MV-4-11 (cell line): ENCODE measurements at places on chromosomes 13 and 19.

DNA sequence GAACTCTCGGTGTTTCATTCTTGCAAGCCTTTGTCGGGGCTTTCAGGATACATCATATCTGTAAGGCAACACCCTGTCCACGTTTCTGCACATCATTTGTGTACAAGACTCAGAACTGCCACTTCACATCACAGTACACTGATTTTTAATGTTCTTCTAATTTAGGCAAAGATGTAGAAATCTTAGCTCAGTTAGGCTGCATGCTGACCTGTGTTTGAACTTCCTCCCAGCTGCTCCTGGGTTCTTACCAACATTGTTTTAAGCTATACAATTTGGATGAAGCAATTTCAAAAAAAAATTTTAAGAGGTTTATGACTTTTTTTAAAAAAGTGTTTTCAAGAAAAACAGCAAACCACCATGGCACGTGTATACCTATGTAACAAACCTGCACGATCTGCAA, 1047.9 kb upstream of the SLC10A2 start:
- peak; percentile 67 for DNase-seq

GRCh38 chr19:46975011-46975924, 44.4 kb upstream of the NPAS1 start:
- DNase-seq, result no peak

DNA sequence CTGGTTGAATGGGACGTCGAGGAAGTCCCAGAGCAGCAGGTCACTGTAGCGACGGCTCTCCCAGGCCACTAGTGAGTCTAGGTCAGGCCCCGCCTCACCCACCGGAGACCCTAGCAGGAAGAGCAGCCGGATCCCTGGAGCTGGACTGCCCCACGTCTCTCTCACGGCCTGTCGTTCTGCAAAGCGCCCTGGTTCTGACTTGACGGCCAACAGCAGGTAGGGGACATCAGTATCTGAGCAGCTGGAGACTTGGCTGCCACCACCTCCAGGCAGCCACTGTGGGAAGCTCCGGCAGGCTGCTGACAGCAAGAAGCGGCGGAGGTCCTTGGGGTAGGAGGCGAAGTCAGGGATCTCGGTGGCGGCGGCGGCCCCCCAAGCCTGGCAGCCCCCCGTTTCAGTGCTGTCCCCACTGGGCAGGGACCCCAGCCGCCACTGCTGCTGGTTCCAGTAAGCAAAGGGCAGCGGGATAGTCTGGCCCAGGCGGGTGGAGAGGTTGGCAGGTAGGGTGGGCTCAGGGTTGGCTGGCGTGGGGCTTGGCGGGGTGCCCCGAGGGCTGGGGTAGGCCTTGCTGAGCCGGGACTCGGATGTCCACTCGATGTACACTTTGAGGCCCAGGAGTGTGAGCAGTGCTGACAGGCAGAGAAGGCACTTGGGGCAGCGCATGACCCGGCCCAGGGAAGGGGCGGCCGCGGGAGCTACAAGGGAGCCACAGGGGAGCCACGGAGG, 895 bp downstream of the B3GNT8 start:
- DNase-seq, result no peak

GRCh38 chr19:3476830-3477229, 3.5 kb downstream of the SMIM24 start:
- no peak for DNase-seq

DNA sequence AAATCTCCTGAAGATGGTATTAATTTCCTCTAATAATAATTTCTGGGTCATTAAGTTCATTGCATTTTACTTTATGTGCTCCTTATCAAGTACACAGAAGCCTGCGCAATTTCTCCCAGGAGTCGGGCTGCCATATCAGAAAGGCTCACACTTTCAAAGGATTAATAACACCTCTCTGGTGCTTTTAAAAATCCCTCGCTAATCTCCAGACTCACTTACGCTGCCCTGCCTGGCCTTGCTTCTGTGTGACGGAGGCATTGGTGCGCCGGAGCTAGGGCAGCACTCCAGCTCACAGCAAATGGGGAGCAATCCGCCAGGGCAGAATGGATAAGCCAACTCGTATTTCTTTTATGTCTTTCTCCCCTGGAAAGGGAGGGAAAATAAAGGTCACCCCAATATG, 300.8 kb downstream of the EFNB2 start:
- DNase-seq, result no peak

- no peak for DNase-seq
Measured at GRCh38 chr13:80345771-80346510, 5.0 kb upstream of the SPRY2 start.

DNA sequence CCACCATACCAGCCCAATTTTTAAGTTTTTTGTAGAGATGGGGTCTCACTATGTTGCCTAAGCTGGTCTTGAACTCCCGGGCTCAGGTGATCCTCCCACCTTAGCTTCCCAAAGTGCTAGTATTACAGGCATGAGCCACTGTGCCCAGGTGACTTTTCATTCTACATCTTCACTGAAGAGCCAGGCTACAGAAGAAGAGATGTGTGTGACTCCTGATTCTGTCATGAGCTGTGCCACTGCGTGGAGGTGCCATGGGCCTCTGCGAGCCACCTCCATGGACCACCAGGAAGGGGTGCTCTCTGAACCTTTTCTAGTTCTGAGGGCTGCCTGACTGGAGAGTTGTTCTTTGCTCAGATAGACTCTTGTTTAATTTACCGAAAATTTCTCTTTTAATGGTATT, 56.6 kb upstream of the RANBP3 start:
- DNase-seq, result no peak

GRCh38 chr13:51158365-51158764, 47.3 kb upstream of the C13orf42 start:
- DNase-seq, result no peak

DNA sequence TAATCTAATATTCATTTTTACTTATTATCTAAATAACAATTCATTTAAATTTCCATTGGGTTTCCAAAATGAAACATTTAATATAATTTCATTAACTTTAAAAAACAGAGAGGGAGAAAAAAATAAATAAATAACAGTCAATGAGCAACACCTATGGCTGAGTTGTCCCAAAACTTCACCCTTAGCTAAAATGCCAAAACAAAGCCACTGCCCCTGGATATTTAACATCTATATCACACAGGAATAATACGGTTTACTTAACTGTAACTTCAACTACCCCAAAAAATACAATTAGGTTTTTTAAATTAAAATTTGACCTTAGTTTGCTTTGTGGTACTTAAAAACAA, 541 bp downstream of the ELF1 start:
- DNase-seq, result no peak

GRCh38 chr13:105908586-105908985, 626.9 kb downstream of the EFNB2 start:
- peak; percentile 85 for DNase-seq

DNA sequence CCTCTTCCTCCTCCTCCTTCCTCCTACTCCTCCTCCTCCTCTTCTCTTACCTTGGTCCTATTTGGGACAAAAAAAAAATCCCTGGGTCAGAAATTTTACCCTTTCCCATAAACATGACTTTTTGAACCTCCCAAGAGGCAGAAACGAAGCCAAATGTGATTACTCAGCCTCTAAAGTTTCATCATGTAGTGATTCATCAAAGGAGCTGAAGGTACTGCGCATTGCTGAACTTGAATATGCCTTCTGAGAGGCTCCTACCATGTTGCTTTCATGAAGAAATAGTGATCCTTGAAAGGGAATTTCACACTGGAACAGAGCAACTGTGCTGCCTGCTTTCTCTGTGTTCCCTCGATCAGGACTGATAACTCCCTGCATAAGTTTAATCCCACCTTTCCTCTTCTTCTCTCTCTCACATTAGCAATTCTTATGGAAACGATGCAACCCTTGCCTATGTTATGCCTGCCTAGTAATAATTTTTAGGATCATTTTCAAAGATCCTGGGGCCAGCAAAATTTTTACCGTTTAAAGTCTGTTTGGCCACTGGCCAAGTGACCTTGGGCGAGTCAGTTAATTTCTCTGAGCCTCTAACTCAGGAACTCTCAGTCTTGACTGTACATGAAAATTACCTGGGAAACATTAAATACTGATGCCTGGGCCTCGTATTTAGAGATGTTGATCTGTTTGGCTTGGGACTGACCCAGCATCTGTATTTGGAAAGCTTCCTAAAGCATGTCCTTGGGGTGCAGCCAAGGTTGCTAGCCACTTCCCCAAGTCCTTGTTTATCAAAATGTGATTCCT, 149.5 kb downstream of the DCT start:
- DNase-seq, result no peak

- no peak for DNase-seq
Measured at GRCh38 chr19:56942756-56943155, 102.2 kb upstream of the PEG3 start.

- DNase-seq, result no peak
Measured at GRCh38 chr13:112877066-112877465, 91.9 kb upstream of the MCF2L start.

DNA sequence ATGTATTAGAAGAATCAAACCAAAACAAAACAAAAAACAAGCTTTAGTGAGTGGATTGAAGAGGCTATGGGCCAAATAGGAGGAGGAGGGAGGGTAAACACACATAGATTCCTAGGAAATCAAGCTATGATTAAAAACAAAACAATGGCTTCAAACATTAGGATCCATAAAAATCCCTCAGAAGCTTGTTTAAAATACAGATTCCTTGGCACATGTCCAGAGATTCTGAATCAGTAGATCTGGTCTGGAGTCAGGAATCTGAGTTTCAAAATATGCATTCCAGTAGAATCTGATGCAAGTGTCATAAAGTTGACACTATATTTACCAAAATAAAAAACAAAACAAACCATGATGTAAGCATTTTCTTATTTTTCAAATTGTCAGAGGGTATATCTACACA, 692.8 kb upstream of the SGCG start:
- DNase-seq, result no peak

DNA sequence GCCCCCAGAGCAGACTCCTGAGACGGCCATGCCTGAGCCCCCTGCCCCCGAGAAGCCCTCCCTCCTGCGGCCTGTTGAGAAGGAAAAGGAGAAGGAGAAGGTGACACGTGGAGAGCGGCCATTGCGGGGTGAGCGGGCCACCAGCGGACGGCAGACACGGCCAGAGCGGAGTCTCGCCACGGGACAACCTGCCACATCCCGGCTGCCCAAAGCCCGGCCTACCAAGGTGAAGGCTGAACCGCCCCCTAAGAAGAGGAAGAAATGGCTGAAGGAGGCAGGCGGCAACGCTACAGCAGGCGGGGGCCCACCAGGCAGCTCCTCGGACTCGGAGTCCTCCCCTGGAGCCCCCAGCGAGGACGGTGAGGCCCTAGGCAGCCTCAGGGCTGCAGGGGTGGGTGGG, 24.1 kb downstream of the RRAS start:
- no peak for DNase-seq

GRCh38 chr13:23987331-23987894, 90.1 kb upstream of the C1QTNF9B start:
- no peak for DNase-seq

DNA sequence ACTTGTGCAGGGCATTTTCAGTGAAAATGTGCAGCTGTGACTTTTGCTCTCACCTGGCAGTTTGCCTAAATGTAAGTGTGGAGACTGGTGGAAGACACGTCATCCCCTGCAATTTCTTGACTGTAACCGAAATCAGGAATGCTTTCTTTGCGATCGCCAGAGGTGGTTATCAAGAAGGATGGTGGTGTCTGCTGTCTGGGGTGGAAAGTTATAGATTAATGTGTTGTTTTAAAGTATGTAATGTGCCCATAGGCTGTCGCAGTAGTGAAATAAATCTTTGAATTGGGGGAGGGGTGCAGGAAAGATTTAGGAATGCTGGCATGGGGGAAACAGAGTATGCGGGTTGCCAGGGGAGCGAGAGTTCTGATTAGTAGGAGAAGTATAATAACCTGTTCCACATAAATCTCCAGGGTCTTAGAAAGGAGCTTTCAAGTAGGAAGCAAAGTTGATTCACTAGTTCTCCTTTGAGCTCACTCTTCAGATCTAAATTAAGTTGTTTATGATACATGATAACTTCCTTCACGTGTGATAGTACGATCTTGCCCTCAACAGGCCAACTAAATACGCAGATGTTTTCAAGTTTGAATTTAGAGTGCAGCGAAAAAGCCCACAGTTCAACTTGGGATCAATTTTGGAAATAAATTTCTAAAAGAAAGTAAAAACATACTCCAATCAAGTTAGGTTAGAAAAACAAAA, 1520.0 kb upstream of the SLC10A2 start:
- no peak for DNase-seq

DNA sequence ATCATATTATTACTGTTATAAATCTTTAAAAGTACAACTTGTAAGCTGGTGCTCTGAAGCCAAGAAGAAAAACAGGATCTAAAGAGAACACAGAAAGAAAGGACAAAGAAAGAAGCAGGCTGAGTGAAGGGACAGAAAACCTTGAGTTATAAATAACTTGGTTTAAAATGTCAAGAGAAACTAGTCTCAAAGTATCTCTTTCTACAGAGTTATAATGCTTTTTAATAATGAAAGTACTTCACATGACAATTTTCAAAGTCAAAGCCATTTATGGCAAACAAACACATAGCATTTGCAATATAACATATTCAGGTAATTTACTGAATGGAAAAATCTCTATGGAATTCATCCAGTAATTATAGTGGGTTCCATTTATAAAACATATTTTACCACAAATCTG, 33.4 kb downstream of the CAB39L start:
- DNase-seq, result no peak

DNA sequence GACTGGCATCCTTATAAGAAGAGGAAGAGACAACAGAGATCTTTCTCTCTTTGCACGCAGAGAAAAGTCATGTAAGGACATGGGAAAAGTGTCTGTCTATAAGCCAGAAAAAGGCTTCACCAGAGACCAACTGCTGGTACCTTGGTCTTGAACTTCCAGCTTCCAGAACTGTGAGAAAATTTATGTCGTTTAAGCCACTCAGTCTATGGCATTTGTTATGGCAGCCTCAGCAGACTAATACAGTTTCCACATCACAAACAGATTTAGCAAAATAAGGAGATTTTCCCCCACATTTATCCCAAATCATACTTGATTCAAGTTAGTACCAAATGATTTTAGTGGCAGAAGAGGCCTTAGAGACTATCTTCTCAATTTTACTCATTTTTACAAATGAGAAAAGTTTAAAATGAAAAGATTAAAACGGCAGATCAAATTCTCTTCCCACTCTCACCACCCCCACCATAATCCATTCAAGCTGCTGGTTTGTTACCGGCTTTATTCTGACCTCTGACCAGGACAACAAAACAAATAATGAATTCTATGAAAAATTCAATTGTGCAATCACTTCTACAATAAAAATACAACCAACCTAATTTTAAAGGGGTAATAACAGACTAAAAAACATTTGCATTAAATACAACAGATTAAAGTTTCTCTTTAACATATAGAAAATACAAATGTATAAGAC, 316.3 kb downstream of the TBC1D4 start:
- DNase-seq, result no peak

GRCh38 chr13:48155848-48156247, 60.9 kb upstream of the MED4 start:
- DNase-seq, result peak; percentile 73
